A549 (cell line): ENCODE measurements at places on chromosomes 3 and 15.

- DNase-seq, result no peak
These were observed 5.2 kb downstream of the HRH1 start for GRCh38 chr3:11159421-11159904.

GRCh38 chr3:101117980-101118379, 124.8 kb upstream of the ABI3BP start:
- DNase-seq, result no peak

DNA sequence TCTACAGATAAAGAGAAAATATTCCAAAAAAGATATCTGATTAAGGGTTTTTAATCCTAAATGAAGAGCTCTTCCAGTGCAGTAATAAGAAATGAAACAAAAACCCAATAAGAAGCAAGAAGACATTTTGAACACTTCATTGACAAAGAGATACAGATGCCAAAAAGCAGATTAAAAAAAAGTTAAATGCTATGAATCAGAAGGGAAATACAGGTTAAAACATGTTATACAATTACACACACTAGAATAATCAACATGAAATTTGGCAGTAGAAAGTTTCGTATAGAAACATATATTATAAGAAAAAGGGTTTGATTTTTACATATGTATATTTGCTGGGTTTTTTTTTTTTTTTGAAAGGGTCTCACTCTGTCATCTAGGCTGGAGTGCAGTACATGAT, 135.0 kb downstream of the ROBO1 start:
- DNase-seq, result no peak

GRCh38 chr3:146138902-146139301, 22.1 kb downstream of the PLOD2 start:
- no peak for DNase-seq

GRCh38 chr3:60909526-60909925, 341.7 kb downstream of the FHIT start:
- DNase-seq, result no peak
